Activated T-helper 17 cell treated with anti-CD3 and anti-CD28 coated beads, Interleukin-2, amount 50 U/mL, for 72 hours (primary cell): ENCODE measurements at places on chromosomes 5 and 9. TPM values are rescaled to one million over a fixed set of nuclear protein-coding genes. Genes with fewer than 3 reads are reported as not detected.

- no peak for ATAC-seq
- no peaks in the 10 kb centered on the region for H3K4me1 ChIP-seq
- no peak overlapping the region for H3K4me3 ChIP-seq
Observed at GRCh38 chr5:52392321-52392720, 395.4 kb upstream of the ITGA1 start.

- ATAC-seq: no peak
- H3K4me1 ChIP-seq: no peaks in the 10 kb centered on the region
- no peaks in the 10 kb centered on the region for H3K27me3 ChIP-seq
- H3K36me3 ChIP-seq: no peaks in the 10 kb centered on the region
- no peak overlapping the region for H3K27ac ChIP-seq
- H3K4me3 ChIP-seq: no peak overlapping the region
Observed at GRCh38 chr5:82669720-82670119, 391.6 kb upstream of the RPS23 start.

GRCh38 chr5:138755084-138755748 is 2.0 kb downstream of the CTNNA1 start:
- peaks cover 29% of the 10 kb centered on the region for H3K4me1 ChIP-seq
- ATAC-seq: peak; percentile 74
- peak overlapping the region; percentile 88 for H3K27ac ChIP-seq
- peaks cover 35% of the 10 kb centered on the region for H3K36me3 ChIP-seq

- H3K27ac ChIP-seq: peak overlapping the region; percentile 92
- no peak for ATAC-seq
- no peaks in the 10 kb centered on the region for H3K36me3 ChIP-seq
- H3K4me3 ChIP-seq: peak overlapping the region; percentile 84
Observed at GRCh38 chr9:92954886-92955285, 7.6 kb downstream of the FGD3 start.

GRCh38 chr5:30103052-30103451 is 1090.4 kb upstream of the CDH6 start:
- no peak overlapping the region for H3K27ac ChIP-seq
- no peaks in the 10 kb centered on the region for H3K4me1 ChIP-seq
- ATAC-seq: no peak
- H3K36me3 ChIP-seq: no peaks in the 10 kb centered on the region
- no peak overlapping the region for H3K4me3 ChIP-seq

- H3K4me1 ChIP-seq: no peaks in the 10 kb centered on the region
- peaks cover 4% of the 10 kb centered on the region for H3K27me3 ChIP-seq
- H3K4me3 ChIP-seq: no peak overlapping the region
- no peak for ATAC-seq
- no peak overlapping the region for H3K27ac ChIP-seq
Observed at GRCh38 chr5:74895906-74896305, 29.7 kb upstream of the FAM169A start.

DNA sequence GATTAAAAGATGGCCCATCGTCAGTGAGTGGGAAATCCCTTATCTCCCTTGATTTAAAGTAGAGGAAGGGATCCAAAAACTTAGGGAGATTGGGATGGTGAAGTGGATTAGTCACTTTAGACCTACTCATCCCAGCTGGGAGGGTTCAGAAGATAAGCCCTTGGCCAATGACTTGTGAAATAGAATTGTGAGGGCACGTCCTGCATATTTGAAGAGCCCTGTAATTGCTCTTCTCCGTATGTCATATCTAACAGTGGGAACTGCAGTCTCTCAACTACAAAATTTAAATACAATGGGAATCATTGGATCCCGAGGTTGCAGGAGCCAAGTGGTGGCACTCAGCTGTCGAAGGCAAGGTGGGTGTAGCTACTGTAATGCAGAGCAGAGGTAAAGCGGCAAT is 65.4 kb upstream of the C9orf72 start:
- no peak overlapping the region for H3K27ac ChIP-seq
- ATAC-seq: no peak
- H3K27me3 ChIP-seq: peaks cover 3% of the 10 kb centered on the region

The C5orf34 gene
- total RNA-seq: 7.7 TPM
